ENCODE measurements at places on chromosomes 5 and 9.

DNA sequence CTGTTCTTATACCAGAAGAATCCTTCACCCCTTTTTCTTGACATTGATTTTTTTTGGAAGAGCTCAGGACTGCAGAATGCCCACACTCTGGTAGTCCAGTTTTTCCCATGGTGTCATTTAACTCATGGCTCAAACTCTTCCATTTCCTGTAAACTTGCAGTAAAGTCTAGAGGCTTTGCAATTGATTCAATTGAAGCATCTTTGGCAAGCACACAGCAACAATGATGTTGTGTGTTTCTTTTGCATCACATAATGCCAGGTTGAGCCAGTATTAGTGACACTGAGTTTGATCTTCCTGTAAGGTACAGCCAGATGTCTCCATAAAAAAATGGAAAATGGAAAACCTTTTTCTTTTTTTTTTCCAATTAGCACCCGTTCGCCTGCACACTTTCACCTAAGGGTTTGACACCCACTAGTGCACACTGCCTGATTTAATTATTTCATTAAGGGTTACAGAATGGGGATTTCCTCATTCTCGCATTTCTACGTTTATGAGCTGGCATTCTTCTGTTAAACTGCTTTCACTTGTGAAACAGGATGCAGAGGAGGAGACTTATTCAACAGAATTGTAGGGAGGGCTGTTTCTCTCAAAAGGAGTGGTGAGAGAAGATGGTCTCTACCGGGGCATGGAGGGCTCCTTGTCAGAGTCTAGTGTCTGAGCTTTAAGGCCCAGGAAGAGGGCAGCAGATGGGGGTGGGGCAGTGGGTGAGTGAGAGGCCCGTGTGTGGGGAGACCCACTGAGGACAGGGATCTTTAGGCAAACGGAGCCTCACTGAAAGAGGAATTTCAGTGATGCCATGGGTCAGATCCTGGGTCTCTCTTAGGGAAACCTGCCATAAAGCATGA lies 2.2 kb upstream of the S1PR3 start:
- DNase-seq: no peak

GRCh38 chr5:136073714-136074529 lies 45.1 kb downstream of the TGFBI start:
- DNase-seq: no peak

DNA sequence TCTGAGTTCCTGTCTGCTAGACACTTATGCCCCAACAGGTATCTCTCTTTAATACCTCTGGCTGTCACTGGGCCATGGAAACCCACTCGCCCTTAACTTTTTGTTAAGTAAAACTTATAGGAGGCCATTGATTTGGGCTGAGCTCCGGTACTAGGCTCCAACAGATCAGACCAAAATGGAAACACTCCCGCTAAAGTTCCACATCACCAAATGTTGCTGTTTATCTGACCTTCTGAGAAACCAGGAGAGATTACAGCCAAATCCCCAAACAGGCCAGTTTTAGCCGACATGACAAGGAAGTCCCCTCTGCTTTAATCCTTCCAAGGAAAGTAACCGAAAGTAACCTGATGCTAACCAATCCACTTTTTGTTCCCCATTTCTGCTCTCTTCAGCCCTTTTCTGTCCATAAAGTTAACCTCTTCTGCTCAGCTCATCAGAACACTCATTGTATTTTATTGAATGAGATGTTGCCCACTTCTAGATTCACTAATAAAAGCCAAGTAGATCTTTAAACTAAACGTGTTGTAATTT lies 115.2 kb upstream of the LHFPL2 start:
- no peak for DNase-seq

GRCh38 chr9:91837981-91838731 lies 111.9 kb downstream of the ROR2 start:
- no peak for DNase-seq

DNA sequence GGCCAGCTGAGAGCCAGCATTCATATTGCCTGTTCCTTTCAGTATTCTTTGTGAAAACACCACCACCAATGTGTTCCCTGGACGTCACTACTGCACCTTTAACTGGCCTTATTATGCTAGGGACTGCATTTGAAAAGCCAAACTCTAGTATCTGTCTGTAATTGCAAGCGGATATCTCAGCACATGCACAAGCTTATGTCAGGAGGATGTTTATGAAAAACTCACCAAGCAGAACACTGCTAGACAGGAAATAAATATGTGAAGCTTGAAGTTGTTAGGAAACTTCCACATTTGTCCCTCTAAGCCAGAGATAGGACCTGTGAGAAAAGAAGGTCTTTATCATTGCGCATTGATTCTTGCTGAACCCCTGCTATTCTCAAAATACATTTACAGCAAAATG lies 135.4 kb upstream of the CCDC152 start:
- DNase-seq: no peak

GRCh38 chr5:141965071-141965470 lies 3.8 kb upstream of the RNF14 start:
- DNase-seq: no peak

DNA sequence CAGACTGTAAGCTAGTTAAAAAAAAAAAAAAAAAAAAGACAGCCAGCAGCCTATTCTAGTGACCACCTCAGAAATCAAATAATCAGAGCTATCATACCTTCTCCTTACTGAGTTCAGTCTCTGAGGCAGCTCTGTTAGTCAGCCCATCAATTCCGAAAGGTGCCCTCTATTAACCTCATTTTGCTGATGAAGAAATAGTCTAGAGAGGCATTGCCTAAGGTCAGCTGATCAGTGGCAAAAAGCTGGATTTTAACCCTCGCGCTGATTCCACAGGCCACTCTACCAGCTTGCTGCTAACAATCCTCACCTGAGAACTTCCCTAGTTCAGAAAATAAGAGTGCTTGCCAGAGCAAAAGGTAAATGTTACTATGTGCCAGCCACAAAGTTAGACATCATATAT lies 172.0 kb downstream of the DENND1A start:
- no peak for DNase-seq

DNA sequence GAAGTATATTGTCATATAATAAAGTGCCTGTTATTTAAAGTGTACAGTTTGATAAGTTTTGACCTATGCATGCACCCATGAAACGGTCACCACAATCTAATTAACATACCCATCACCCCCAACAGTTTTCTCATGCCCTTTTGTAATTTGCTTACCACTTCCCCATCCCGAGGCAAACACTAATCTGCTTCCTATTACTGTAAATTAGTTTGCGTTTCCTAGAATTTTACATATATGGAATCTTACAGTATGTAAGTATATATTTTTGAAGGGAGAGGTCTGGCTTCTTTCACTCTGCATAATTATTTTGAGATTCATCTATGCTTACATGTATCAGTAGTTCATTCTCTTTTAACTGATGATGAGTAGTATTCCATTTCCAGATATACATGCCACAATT lies 56.5 kb downstream of the AMBP start:
- no peak for DNase-seq

DNA sequence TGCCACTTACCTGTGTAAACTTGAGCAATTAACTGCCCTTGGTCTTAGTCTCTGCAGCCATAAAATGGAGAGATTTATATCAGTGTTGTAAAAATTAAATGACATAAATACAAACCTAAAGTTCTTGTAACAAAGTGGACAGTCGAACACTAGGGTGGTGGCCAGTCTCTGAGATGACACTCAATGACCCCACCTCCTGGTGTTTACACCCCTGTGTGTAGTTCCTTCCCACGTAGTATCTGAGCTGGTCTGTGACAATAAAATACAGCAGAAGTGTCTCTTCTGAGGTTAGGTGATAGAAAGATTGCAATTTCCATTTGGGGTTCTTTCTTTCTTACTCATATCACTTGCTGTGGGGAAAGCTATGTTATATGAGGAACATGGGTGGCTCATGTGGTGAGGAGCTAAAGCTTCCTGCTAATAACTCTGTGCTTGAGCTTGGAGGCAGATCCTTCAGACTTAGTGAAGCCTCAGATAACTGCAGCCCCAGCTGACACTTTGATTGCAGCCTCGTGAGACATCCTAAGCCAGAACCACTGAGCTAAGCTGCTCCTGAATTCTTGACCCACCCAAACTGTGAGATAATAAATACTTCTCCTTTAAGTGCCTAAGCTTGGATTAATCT lies 173.4 kb upstream of the CHD1 start:
- no peak for DNase-seq

- DNase-seq: no peak
Observed at GRCh38 chr5:109762821-109763220, 73.1 kb downstream of the MAN2A1 start.

DNA sequence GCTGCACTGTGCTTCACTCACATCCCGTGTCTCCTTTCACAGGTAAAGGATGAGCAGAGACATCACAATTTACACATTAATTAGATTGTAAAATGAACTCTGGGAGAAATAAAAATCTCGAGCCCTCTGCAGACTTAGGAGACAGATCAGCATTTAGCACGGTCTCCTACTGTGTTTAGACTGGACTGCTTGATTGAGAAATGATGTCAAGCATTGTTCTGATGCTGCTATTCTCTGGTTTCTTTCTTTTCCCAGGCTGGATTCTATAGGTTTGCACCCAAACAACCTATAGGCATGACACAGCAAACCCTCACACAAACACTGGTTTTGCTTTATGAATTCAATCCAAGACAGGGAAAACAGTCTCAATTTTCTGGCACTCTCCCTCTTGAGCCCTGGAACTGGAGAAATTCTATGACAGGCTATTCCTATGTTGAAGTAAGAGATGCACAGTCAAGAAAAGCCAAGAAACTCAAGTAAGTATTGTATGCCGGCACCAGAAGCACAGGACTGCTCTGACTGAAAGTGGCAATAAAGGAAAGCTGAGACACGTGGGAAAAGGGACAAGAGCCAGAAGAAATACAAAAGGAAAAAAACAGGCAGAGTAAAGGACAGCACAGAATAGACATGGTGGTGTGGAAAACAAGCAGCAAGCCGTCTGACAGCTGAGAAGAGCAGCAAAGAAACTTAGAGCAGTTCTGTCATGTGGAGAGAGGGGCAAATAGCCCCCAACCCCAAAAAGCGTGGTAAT lies 24.8 kb upstream of the ERAP2 start:
- DNase-seq: no peak

DNA sequence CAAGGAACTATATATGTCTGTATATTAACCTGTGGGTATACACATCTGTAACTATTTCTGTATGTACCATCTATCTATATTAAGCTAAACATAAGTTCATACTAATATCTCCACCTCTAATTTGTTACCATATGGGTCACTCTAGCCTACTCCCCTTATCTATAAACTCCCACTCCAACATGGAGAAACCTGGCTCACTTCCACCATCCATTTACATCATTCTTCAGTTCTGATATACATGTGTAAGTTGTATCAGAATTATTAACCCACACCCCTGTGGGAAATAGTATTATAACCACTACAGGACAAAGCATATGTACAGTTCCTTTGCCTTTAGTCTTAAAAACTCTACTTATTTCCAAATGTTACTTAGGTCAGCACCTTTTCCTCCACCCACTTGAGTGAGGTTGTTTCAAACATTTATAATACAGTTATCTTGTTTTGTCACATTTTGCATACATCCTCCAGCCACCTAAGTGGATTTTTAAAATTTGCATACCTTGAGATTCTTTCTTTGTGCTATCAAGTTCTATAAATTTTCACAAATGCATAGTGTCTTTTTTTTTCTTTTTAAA lies 10.6 kb downstream of the NDFIP1 start:
- DNase-seq: no peak

- DNase-seq: no peak
Observed at GRCh38 chr5:142339781-142340180, 15.0 kb upstream of the SPRY4 start.

DNA sequence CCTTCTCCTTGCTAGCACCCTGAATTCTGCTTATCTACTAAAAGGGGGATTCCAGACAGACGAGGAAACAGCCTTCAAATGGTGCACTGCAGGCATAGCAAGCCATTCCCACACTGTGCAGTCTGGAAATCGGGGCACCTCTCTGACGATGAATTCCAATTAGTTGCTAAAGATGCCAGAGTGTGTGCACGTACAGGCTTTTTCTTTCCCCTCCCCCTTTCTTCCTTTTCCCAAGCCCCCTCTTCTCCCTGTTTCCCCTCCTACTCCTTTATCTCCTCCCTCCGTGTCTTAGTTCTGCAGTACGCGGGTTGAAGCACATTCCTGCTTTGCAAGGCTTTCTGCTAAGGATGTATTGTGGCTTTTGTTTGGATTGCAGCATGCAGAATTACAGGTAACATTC lies at the start of gene GPR21:
Gene GPR21, plus strand, starts transcription at position 316 of the 400 bp plus-strand sequence. CDS start 900 bp downstream, outside the sequence.
- DNase-seq: no peak

GRCh38 chr9:112338561-112338960 lies 5.1 kb upstream of the PTBP3 start:
- no peak for DNase-seq

GRCh38 chr5:180696116-180696515 lies 43.7 kb downstream of the OR2Y1 start:
- no peak for DNase-seq

GRCh38 chr5:88829054-88829453 lies 53.9 kb downstream of the MEF2C start:
- DNase-seq: no peak

GRCh38 chr5:10448754-10449360 lies 7.2 kb downstream of the ROPN1L start:
- DNase-seq: no peak

DNA sequence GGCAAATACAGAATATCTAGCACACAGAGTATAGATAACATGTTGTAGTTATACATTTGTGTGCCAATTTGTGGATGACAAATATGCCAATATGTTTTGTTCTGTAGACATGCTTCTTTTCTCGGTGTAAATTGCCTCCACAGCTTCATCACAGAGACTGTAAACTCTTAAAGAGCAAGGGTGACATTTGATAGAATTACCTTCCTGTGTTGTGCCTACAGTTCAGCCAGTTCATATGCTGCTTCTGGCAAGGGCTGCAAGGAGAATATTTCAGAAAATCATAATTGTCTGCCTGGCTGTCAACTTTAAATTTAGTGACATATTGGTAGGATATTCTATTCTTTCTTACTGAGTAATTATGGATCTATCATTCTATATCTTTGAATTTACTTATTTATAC lies 155.1 kb downstream of the MAT2B start:
- DNase-seq: no peak
